ENCODE measurements at places on chromosomes 4 and X. TPM values are rescaled to one million over a fixed set of nuclear protein-coding genes. Genes with fewer than 3 reads are reported as not detected.

The TGIF2LX gene
- total RNA-seq = not detected

The SYTL4 gene
- total RNA-seq = 0.86 TPM

The ZNF674 gene
- 0.98 TPM for total RNA-seq

The MAGEA1 gene
- total RNA-seq = not detected

The ZFP92 gene
- total RNA-seq = not detected

The PAGE2 gene
- total RNA-seq = not detected

The FGG gene
- total RNA-seq = not detected

The ARX gene
- total RNA-seq = not detected

The MAGEA11 gene
- not detected for total RNA-seq

The DOCK11 gene
- 0.88 TPM for total RNA-seq

DNA sequence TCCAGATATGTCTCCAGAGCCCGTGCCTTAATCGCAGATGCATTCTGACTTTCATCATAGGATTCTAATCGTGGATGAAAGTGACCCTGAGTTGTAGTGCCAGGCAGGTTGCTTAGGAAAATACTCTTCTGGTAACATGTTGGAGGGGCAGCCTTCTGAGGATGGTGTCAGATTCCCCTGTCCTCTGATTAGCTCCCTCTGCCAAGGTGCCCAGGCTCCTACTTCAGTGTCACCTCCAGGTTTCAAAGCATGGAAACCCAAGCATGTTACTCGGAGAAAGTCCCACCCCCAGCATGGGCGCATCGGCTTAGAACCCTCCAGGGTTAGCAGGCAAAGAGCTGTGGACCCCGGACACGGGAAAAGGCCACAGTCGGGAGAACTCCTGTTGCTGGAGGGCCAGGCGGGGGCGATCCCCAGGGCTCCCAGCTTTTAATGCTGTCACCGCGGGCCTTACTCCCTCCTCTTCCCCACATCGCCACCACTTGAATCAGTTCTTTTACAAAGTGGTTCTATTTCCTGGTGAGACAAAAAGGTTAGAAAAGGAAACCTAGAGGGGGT is 44.5 kb downstream of the TRIM2 start:
- peak; percentile 50 for DNase-seq

DNA sequence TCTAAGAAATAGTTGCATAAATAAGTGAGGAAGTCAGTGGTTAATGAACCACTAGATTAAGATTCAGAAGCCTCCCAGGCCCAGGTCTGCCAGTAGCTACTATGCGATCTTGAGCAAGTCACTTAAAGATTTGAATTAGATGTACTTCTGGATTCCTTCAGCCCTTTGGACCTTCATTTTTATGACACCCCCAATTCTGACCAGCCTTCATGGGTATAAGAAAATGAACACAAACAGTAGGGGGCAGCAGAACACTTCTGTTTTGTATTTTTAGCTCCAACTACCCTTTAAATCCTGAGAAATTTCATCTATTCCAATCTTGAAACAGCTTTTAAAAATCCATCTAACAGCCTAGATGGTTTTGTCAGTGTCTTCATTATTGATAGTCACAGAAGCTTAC is 19.0 kb downstream of the TMEM47 start:
- peak; percentile 5 for DNase-seq

DNA sequence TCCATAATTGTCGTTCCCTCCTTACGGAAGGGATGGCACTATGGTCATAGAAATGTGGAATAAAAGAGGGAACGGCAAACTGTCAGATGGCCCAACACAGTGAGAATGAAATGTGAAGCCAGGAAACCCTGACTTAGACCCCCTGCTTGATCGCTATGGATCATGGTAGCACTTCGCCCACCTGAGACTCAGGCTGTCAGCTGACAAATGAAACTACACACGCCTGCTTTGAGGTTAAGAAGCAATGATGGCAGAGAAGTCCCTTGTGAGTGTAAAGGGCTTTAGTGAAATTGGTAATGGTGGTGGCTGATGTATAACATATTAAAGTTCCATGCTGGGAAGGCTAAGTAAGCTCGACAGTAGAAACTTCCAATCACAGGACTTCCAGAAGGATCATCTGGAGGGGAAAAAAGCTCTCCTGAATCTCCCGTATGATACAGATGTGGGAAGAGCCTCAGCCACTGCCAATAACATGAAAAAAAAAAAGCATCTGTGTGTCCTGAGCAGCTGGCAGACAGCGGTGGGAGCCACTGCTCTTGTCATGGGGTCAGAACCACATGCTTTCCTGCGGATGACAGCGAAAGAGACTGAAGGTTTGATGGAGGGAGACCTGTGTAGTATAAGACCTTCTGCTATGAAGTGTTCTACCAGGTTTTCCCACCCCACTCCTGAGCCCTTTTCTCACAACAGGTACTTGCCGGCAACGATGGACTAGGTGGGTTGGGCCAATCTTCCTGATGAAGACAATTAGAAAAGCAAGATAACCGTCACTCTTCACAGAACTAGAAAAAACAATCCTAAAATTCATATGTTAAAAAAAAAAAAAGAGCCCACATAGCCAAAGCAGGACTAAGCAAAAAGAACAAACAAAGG is 107.6 kb downstream of the AFAP1 start:
- DNase-seq = no peak

DNA sequence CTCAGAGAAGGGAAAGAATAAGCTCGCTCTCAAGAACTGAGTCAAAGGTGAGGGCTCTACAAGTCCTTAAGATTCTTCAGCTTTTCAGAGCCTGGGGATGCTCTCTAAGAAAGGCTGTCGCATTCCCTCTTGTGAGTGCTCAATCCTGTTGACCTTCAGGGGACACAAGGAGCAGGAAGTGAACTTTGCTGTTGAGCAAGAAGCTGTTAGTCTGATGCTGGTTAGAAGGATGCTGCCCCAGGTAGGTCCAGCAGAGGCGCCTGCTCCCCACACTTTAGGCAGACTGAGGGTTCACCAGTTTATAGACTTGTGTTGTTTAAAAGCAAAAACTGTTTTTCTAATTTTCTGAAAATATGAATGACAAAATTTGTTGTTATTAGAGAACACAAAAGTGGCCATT is 125.4 kb upstream of the SPOCK3 start:
- no peak for DNase-seq

DNA sequence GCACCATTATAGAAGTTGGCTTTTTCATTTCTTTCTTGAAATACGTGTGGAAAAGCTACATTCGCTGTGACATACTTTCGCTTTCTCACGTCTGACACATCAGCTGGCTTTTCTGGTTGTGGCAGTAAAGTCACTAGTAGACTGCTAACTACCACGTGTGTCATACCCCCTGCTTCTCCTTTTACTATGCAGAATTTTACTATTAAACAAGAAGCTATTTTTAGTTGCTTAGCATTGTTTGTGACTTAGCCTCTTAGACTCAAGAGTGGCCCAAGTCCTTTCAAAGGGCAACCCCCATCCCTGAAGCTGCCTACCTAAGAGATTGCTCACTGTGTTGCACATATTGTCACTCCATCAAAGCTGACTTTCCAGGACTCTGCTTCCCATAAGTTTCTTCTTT is 2.1 kb upstream of the IL2 start:
- no peak for DNase-seq

DNA sequence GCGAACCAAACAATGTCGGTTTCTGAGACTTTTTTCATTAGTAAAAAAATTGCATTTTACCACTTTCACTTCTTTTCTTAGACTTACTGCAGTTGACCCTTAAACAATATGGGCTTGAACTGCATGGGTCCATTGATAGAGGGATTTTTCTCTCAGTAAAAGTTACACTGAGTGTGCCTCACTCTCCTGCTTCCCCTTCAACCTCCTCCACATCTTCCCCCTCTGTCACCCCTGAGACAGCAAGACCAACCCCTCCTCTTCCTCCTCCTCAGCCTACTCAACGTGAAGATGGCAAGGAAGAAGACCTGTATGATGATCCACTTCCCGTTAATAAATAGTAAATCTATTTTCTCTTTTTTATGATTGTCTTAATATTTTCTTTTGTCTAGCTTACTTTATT is 43.4 kb downstream of the TEC start:
- DNase-seq = no peak

DNA sequence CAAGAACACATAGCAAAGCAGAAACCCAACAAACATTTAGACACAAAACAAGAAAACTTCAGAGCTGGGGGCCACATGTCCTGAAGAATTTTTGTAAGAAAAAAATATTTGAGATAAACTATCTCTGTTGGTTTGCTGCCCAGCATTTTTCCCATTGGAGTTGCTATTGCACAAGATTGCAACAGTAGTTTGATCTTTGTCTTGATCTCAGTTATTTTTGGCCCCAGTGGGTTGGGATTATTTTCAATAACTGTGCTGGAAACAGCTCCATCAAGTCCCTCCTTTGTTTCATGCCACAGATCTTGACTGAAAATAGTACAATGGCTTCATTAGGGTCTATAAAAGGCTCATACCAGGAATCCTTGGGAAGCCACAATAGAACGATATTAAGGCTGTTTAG is 103.8 kb upstream of the RAI2 start:
- no peak for DNase-seq

GRCh38 chr4:173910891-173911290 is 372.6 kb downstream of the FBXO8 start:
- DNase-seq = no peak

DNA sequence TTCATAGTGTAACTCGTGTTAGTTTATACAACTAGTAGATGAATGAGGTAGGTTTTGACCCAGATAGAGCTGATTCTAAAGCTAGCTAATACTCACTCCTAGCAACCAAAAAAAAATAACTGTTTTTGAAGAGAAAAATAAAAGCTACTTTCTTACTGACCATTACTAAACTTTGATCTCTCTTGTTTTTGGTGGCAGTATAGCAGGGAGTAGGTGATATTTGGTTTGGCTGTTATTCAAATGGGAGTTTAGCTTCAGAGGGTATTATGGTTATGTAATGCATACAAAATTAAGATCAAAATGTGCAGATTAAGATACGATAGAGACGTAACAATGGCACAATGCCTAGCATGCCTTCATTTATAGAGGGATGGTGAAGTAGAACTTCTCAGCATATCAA is 1104.5 kb downstream of the PCDH19 start:
- no peak for DNase-seq

DNA sequence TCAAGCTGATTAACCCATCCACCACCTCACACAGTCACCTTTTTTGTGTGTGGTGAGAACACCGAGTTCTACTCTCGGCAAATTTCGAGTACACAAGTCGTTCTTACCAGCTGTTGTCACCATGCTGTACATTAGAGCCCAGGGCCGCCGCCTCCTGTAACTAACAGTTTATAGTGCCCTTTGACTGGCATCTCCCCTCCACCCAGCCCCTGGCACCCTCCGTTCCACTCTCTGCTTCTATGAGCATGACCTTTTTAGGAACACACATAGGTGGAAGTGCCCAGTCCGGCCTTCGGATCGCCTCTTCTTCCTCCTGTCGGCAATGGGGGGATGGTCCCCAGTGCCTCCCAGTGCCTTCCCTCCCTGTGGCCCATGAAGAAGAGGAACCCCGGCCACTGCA is 141.4 kb downstream of the STK32B start:
- DNase-seq = no peak

GRCh38 chr4:92183825-92184224 is 119.9 kb upstream of the GRID2 start:
- no peak for DNase-seq

GRCh38 chr4:2426069-2426397 is 7.3 kb downstream of the CFAP99 start:
- DNase-seq = no peak

GRCh38 chr4:56323327-56323726 is 64.0 kb downstream of the AASDH start:
- DNase-seq = no peak

DNA sequence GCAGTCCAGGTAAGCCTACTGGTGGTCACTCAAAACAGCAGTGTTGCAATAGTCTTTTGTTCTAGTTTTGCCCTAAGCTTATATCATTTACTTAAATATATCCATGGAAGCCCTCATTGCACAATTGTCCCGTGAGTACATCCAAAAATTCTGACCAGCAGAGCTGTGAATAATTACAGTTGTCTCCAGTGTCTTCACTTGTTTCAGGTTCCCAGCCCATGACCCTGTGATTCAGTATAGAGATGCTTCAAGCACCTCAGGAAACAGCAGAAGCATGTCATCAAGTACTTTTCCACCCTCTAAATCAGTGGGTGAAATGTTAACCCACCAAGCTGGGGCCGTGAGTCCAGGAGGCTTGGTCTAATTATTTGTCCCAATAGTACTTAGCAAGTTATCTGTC is 214.9 kb upstream of the RPS6KA3 start:
- no peak for DNase-seq

DNA sequence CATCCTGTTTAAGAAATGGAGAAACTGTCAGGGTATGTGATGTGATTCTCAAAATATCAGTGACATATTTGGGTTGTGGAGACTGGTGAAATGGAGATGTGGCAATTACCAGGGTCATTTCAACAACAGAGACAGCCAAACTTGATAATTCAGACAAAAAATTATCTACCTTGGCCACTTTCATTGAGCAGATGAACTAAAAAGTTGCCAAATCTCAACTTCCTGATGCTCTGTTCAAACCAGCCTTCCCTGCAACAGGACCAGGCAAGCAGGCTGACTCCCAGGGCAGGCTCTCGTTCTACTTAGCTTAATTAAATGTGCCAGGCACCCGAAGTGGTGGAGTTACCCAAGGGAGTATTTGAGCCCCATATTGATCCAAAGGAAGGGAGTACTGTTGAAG is 199.6 kb downstream of the AFF2 start:
- DNase-seq = peak; percentile 74

DNA sequence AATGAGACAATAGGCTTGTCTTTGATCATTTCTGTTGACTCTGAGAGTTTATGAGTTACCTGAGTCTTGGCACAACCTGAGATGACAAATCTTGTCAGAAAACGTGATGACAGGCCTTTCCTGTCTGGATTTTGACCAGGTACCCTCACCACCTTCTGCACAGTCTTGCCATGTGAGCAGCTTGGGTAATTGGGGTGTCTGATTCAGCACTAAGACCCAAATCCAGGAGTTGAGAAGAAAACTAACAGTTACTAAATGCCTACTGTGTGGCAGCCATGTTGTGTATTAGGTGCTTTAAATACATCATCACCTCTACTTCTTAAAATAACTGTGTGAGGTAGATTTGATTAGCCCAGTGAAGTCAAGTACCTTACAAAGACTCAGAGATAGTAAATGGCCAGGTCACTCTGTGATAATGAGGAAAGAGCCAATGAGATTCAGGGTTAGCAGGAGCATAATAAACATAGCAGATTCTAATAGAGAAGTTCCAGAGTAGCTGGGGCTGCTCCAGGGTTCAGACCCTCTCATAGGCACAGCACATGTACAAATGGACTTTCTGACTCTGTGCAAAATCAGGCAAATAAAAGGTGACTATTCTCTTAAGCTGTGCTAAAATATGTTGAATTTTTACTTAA is 2.8 kb downstream of the EREG start:
- DNase-seq = no peak

- DNase-seq = no peak
Observed at GRCh38 chr4:180680305-180680704, 1562.9 kb upstream of the TENM3 start.

GRCh38 chr4:151166636-151167035 is 67.2 kb downstream of the RPS3A start:
- DNase-seq = no peak

- DNase-seq = no peak
Observed at GRCh38 chr4:17138847-17139246, 240.4 kb upstream of the LDB2 start.

GRCh38 chr4:101730291-101731117 is 60.0 kb upstream of the BANK1 start:
- DNase-seq = peak; percentile 28

Data from G401 (cell line).